NCI-H2081 treated with DMSO at 0.1 percent for 48 hours (cell line): ENCODE measurements at places on chromosomes 1 and 21.

GRCh38 chr1:93179886-93180722 lies at the start of gene TMED5:
Gene TMED5 (minus strand): TSS chr1:93180413. CDS start chr1:93180242, 171 bp downstream.
- DNase-seq: peak; percentile 55

DNA sequence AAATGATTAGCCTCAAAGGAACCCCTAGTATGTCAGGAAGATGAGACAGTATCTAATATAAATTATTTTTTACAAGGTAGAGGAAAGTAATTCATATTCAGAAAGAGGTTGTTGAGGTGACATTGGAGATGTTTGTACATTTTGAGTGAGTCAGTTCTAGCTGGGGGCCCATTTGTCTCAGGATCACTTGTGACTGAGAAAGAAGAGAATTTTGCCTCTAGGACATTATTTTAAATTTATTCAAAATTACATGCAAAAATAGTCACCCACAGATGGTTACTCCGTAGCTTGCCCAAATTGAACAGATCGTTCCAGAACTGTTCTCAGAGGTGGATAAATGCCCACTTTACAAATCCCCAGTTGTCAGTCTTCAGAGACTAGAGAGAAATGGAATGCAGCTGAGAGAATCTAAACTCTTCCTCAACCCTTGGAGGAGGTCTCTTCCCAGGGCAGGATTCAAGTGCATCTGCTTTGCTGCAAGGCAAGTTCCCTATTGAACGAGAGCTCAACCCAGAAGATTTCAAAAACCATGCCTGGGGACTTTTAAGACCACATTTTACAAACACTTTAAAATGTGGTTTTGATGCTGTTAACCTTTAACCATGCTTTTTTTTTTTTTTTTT lies 987.8 kb upstream of the ADAMTS5 start:
- no peak for DNase-seq

GRCh38 chr1:227272428-227272827 lies 45.9 kb downstream of the CDC42BPA start:
- no peak for DNase-seq

GRCh38 chr21:40383951-40384350 lies 463.0 kb downstream of the DSCAM start:
- no peak for DNase-seq

DNA sequence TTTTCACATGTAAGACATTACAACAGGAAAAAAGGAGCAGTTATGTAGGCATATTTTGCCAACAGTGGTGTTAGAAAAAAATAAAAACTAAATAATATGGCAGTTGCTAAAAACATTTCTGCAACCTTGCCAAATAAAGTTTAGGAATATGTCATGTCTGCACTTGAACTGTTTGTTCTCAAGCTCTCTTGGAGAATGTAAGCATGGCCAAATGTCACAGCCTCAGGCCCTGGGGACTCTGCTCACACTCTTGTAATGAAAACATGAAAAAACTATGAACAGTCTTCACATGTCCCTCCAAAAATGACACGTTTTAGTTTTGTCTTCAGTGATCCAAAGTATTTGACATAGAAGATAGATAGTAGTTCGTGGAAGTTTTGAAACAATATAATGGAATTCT lies 753.3 kb downstream of the LTN1 start:
- DNase-seq: no peak

DNA sequence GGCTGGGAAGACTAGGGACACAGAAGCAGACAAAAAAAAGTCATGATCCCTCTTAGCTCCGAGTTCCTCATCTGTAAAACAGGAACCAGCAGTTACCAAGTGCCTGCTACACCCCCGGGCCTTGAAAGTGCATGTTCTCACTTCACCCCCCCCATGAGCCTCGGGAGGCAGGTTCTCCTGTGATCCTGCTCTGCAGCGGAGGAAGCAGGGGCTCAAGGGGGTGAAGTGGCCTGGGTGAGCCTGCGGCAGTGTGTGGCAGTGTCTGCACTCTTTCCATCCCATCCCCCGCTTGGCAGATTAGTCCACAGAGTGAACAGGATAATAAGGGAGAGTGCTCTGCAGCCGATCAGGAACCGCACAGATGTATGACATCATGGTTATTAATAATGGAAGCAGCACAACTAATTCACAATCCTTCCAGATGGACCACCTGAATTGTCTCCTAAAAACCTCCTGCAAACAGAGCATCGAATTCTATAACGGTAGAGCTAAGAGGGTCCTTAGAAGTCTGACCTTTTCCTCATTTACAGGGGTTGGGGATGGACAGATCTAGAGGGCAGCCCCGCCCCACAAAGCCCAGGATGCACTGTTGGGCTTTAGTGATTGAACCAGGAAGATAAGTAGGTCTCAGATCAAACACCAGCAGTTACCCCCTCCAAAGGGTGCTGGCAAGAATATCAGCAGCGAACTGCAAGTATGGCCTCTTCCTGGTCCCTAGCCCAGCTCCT lies 174.1 kb upstream of the EDN2 start:
- DNase-seq: no peak

- DNase-seq: no peak
These were observed 28.3 kb upstream of the GORAB start for GRCh38 chr1:170503665-170504064.

- DNase-seq: no peak
These were observed 25.9 kb upstream of the EPS8L3 start for GRCh38 chr1:109789551-109790180.

DNA sequence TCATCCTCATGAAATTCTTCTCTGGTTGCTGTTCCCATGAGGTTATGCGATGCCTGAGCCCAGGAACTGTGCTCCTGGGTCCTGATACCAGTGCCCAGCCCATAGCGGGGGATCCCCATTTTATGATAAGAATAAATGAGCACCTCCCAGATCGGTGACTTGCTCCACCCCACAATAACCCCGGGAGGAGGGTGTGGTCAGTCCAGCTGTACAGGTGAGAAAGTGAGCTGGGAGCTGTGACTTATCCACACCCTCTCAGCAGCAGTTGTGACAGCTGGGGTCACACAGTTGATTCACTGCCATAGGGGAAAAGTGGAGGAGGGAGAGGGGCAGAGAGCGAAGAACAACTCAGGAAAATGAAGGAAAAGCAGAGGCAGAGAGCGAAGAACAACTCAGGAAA lies 33.4 kb downstream of the OR2G3 start:
- DNase-seq: no peak

GRCh38 chr1:17883136-17883535 lies 128.0 kb downstream of the ACTL8 start:
- no peak for DNase-seq

DNA sequence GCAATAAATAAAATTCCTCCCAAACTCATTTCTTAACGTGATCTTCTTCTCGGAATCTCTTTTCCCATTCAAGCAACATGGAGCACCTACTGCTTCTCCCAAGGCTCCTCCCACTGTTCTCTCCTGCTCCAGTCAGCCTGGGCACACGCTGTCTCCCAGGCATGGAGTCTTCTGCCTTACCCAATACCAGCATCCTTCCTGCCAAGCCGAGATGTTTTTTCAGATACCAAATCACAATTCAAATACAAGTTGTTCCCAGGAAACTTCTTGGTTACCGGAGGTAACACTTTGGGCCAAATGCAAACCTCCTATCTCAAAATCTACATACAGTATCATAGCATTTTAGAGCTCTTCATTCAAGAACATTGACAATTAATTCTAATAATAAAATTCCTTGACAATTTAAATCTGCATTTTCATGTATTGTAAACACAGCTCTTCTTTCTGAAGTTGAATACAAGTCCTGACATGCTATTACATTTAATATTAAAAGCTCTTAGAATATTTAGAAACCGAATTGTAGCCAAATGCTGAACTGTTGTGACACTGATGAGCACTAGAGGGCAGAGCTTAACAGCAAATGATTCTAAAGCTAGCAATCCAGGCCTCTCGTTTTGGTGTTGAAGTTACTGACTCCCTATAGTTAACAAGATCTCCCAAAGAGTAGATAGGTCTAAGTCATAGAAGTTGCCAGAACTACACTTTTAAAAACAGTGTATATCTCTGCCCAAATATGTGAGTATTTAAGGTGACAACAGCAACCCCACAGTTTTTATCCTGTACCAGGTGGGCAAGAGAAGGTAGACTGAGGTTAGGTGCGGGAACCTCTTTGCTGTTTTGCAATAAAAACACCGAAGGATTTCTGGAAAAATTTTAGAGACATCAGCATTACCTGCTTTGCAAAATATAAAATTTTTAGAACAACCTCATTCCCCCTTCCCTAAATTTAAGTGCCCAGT lies 52.3 kb downstream of the BCAR3 start:
- DNase-seq: no peak

DNA sequence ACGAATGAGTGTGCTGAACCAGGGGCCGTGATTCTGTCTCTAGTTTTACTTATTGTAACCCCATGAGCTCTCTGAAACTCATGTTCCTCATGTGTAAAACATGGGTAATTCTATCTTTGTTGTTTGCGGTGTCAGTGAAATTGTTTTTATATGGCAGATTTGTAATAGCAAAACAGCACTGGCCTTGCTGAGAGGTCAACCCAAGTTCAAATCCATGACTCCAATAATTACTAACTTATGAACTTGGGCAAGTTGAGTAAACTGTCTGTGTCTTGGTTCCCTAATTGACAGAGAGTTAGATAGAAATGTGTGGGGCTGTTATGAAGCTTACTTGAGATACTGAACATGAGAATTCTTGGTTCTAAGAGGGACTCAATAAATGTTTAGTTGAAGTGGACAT lies 17.8 kb downstream of the C1orf116 start:
- no peak for DNase-seq

- no peak for DNase-seq
These were observed 236.6 kb downstream of the NPHP4 start for GRCh38 chr1:5755552-5756125.

DNA sequence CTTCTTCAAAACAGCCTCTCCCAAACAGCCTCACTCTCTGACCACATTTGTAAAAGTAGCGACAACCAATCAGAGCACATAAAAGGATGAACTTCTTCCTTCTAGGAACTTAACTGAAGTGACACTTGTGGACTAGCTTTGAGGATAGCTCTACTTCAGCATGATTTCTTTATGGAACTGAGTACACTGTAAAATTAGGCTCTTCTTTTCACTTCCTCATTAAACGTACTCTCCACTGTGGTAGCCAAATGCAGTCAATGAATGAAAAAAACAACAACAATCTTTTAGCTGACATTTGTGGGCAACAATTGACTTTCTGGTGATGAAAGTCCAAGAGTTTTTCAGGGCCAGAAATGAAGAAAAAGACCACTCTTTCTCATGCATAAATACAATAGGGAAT lies 9.6 kb downstream of the LRRC53 start:
- no peak for DNase-seq

DNA sequence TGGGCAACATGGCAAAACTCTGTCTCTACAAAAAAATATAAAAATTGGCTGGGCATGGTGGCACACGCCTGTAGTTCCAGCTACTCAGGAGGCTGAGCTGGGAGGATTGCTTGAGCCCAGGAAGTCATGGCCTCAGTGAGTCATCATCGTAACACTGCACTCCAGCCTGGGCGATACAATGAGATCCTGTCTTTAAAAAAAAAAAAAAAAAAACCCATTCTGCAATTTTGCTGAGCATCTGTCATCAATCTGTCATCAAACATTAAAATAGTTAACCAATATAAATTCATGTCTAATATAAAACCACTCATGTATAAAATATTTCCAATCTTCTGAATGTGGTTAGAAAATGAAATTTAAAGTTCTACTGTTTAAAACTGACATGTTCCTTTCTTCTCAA lies 56.9 kb downstream of the LPAR3 start:
- no peak for DNase-seq

- no peak for DNase-seq
These were observed 121.1 kb downstream of the LACTBL1 start for GRCh38 chr1:22851517-22851916.

DNA sequence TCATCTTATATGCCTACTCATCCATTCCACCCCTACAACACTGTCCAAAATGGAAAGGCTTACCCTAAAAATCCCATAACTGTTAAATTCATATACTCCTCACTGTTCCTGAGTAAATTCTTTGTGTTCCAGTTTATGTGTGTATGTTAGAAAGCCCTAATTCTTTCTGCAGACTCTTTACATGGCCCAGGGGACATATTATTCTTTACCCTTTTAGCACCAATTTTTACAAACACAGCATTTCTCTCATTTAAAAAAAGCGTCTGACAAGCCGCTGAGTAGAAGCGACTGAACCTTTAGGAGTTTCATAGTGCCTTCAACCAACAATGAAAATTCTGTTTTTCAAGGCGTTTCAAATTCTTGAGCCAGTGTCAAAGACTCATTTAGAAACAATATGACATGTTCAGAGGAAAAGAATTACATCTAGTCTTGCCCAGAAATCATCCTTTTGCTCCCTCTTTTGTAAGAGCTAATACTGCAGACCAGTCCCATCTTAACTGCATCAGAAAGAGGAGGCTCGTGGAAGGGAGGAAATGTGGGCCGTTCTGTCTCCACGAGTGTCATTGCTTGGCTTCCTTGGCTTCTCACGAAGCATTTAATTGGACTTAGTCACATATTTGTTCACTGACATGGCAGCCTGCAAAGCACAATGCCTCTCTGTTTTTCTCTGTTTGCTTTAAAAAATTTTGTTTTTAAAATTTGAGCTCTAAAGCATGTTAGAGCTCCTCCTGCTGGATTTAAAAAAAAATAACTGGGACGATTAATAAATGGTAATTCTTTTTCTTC lies 21.3 kb upstream of the C1orf105 start:
- DNase-seq: peak; percentile 48

DNA sequence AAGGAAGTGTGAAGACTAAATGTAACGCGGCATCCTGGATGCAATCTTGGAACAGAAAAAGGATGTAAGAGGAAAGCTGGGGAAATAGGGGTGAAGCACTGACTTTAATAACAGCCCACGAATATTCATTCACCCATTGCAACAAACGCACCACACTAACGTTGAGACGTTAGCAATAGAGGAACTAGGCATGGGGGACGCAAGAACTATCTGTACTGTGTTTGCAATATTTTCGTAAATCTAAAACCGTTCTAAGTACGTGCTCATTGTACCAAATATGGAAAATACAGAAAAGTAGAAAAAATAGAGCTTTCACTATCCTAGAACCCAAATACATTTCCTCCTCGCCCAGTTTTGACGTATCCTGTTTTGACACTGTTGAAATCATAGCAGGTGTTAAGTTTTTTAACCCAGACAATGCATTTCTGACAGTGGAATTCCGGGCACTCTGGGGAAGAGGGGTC lies 3.9 kb downstream of the LAPTM5 start:
- no peak for DNase-seq

- no peak for DNase-seq
These were observed 23.9 kb upstream of the RUNX1 start for GRCh38 chr21:35072960-35073359.

DNA sequence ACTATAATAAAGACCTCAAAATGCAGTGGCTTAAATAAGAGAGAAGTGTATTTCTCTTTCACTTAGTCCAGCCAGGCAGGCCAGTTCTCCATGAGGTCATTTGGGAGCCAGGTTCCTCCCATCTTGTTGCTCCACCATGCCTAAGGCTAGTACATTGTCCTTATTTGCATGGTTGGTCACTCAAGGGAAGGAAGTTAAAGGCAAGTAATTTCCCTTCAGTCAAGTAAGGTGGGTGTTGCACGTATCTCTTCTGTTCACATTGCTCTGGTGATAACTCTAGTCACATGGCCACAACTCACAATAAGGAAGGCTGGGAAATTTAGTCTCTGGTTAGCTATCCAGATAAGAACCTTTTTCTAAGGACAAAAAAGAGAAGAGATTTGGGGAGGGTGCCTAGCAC lies 27.2 kb upstream of the TADA1 start:
- no peak for DNase-seq

GRCh38 chr21:35120631-35121180 lies 71.6 kb upstream of the RUNX1 start:
- no peak for DNase-seq
